ENCODE measurements at places on chromosomes 11 and 22.

GRCh38 chr22:33563220-33563964 lies 356.9 kb downstream of the LARGE1 start:
- DNase-seq, result no peak

DNA sequence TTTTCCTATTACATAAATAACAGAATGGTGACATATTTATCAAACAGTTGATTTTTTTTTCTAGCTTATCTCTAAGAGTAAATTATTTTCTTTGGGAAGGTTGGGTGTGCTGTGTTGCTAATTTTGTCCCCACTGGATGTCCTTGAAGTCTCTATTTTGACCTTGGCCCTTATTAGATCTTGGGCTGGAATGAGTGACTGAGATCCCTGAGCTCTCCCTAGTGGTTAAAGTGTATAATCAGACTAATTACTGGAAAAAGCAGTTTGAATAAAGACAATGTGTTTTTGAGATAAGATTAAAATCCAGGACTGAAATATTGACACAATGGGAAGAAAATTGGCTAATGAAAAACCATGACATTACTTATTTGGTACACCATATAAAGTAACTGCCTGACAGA lies 56.1 kb downstream of the AASDHPPT start:
- no peak for DNase-seq

DNA sequence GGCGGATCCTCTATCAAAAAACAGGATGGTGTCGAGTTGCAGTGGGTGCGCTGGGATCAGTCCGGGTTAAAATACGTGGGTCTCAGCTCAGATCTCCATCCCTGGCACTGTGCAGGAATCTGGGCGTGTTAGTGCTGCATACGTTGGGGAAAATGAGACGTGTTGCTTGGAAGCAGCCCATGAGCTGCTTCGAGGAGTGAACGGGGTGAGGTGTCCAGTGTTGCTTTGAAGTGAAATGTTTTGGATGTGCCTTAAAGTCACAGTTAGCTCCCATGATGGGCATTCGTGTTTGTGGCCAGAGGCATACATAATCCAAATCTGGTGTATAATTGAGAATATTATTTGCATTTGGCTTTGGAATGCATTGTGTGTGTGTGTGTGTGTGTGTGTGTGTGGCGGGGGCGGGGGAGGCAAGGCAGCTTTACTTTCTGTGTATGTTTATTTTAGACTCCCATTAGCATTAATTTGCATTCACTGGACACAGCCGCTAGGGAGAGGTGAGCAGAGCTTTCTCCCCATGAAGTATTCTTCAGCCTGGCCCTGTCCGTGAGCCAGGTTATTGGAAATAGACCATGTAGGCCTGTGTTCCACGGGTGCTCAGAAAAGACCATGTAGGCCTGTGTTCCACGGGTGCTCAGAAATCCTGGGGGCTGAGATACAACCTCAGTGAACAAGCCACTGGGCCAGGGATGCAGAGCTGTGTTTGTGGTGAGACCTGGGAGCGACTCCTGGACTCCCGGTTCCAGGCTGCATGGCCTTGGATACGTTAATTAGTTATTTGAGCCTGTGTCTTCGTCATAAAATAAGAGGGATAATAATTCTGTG lies 134.6 kb downstream of the ST3GAL4 start:
- DNase-seq, result no peak

GRCh38 chr22:39433476-39434242 lies 23.2 kb upstream of the MGAT3 start:
- DNase-seq, result no peak

DNA sequence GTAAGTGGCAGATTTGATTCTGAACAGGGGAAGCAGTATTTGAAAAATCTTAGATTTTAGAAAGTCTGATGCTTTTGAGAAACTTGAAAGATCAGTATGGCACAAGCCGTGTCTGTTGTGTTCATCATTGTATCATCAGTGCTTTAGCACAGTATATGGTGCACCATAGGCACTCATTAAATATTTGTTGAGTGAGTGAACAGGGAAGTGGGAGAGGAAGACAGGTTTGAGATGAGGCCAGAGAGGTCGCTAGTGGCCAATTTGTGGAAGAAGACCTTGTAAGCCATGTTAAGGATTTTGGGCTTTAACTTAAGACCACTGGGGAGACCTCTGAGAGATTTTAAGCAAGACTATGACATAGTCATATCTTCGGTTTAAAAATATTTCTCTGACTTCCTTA lies 12.9 kb downstream of the CHEK1 start:
- DNase-seq, result no peak

GRCh38 chr11:131616481-131617140 lies 246.2 kb downstream of the NTM start:
- no peak for DNase-seq

DNA sequence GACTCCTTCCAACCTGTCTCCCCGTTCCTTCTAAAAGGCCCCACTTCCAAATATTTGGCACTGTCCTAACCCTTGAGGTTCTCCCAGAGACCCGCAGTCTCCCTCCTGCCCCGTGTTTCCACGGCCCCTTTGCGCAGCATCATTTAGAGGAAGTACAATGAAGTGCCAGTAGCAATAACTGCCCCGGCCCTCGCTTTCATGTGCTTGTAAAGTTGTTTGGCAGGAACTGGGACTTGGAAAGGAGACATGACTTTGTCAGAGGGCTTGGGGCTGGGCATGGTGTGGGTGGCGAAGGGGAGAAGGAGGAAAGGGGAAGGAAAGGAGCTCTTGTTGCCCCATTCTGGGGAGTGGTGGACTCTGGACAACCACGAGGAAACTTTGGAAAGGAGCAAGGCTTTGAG lies 2.6 kb downstream of the CD44 start:
- DNase-seq, result no peak

DNA sequence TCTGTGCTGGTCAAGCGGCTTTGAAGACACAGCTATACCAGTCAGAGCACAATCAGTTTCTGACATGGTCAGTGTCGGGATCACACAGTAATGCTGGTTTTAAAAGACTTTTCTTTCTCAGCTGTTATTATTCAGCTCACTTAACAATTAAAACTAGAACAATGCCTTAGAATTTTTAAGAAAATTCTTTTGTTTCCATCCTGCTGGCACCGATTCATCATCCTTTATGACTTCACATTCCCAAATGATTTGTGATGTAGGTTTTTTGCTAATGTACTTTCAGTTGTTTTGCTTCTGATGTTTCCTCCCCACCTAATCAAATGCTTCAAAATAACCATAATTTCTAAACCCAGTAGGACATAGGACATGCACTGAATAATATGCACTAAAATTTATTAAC lies 34.5 kb upstream of the OLFML1 start:
- DNase-seq, result no peak

DNA sequence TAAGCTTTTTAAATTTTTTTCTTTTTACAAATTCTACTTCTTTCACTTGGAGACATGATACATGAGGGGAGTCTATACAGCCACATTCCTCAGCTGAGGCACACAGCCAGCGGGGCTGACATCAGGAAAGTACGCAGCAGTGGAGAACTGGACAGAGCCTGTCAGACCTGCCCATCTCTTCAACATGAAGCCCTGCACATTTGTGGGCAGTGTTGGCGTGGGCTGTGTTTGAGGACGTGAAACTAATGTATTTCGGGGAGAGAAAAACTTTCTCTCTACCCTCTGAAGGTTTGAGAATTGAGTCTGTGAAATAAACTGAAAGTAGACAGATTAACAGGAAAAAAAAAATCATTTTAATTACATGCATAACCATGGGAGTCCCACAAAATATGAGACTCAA lies 84.8 kb upstream of the HTATIP2 start:
- no peak for DNase-seq

Data from activated CD8-positive, alpha-beta memory T cell treated with anti-CD3 and anti-CD28 coated beads for 1 hour (primary cell).